H4 (cell line): ENCODE measurements at places on chromosomes 7 and 10.

DNA sequence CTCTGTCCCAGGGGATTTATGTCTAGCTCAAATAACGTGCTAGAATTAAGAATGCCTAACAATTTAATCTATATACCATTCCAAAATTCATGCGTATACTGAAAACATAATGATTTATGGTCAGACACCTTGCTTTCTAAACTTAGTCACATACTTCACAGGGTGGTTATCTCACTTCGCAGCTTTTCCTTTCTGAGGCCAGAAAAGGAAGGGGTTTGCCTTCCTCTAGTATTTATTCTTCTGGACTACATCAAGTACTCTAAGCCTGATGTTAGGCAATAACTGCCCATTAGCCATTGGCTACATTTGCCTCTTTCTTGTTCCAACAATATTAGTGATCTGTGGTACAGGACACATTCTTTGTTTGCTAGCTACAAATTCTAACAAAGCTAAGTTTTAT is 72.6 kb upstream of the FHIP2A start:
- DNase-seq, result no peak

GRCh38 chr7:151461942-151462230 is 21.9 kb upstream of the CRYGN start:
- DNase-seq, result no peak

GRCh38 chr10:52115823-52116222 is 198.3 kb upstream of the DKK1 start:
- DNase-seq, result peak; percentile 20

DNA sequence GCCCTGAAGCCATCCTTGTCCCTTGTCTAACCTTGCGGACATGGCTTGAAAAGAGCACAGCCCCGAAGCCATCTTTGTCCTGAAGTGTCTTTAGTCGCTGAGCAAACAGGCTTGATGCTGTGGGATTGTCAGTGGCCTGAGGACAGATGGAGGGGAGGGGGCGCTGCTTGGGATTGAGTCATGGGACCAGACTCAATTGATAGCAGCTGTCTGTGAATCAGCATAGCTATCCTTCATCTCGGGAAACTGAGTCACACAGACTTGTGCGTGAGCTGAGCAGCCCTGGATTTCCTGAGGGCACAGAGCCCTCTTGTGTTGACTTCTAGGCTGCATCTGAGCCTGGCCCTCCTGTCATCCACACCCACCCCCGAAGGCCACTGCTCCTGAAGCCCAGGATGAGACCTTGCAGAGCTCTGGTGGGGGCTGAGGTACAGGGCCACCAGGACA is 14.4 kb downstream of the MYO1G start:
- DNase-seq, result no peak

GRCh38 chr7:71775648-71776047 is 636.5 kb downstream of the CALN1 start:
- peak; percentile 34 for DNase-seq

DNA sequence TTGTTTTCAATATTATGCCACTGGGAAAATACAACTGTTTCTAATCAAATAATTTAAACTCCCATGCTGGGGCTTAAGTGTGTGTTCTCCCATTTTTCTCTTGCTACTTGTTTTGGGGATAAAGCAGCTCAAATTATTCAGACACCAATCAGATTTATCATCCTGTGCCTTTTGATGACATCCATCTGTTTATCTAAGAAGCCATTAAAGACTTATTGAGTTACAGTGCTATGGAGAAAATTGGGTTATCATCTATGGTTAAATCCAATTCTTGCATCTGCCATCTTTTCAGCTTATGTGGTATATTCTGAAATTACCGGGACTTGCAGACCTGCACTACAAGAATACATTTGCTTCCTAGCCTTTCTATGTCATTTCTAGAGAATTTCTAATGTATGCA is 401.2 kb downstream of the GFRA1 start:
- no peak for DNase-seq

GRCh38 chr7:69963393-69963792 is 365.1 kb downstream of the AUTS2 start:
- no peak for DNase-seq

DNA sequence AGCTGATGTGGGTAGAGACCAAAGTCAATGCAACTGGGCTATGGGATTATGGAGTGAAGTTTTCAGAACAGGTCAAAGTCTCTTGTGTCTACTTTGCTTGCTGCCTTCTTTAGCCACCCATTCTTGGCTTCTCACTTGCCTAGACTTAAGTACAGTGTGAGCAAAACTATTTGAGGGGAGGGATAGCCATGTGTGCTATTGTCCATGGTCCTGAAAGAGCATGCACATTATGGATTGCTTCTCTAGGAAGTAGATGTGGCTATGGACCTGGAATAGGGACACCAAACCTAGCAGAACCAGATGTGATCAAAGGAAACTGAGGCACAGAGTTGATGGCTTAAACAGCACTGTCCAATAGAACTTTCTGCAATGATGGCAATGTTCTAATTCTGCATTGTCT is 81.9 kb upstream of the ZNF800 start:
- no peak for DNase-seq

GRCh38 chr10:62788861-62789467 is 15.6 kb upstream of the ADO start:
- DNase-seq, result no peak

DNA sequence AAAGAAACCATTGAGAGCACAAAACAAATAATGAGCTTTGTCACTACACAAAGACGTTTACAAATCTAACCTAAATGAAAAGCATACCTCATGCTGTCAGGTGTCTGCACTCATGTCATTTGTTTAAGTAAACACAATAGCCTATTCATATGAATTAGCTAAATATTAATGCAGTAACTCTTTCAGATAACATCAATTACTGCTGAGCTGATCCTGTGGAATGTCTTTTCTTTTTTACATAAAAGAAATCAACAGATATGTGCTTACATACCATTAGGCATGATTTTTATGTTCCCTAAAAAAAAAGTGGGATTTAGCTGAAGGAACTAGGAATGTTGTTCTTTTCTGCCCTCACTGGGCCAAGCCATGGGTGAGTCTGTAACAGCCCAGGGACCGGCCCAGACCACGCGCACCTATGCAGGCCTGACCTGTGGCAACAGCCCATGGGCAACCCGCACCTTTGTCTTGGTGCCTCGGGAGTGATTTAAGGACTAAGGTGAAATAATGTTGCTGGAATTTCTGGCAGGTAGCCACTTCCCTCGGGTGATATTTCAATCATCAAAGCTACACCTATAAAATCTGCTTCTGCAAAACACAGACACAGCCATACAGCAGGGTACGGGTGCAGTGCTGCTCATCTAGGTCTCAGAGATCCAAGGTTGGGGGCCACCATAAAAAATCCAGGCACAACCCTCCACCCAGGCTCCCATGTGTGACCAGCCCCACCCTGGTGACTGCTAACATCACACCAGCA is 44.6 kb downstream of the FGFR2 start:
- no peak for DNase-seq

DNA sequence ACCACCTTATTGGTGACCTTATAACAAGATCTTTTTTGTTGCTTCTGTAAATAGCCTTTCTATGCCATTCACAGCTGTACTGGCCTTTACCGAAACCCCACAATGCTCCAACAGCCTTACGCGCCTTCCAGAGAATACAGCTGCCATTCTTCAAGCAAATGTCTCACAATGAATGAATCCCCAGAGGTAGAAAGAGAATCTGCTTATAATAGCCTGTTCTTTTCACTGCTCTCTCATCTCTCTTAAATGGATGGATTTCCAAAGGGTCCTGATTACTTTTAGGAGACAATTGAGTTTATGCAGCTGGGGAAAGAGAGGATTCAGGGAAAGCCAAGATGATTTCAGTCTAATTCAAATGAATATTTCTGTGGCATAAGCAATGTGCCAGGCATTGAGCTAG is 183.1 kb upstream of the PDE1C start:
- DNase-seq, result no peak

GRCh38 chr7:149043936-149044335 is 15.6 kb upstream of the PDIA4 start:
- DNase-seq, result no peak

DNA sequence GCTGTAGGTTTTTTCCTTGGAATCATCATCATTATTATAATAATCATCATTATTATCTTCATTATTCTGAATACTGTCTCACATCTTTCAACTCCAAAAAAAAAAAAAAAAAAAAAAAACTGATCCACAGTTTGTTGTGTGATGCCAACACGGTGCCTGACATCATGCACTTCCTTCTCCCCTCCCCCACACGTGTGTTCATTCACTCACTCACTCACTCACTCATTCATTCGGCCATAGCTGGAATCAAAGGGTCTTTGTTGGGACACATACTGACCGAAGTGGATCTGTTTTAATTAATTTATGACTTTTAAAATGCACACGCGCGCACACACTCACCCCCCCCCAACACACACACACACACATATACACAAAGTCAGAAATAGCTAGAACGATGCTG is 177.8 kb downstream of the PIP4K2A start:
- no peak for DNase-seq

DNA sequence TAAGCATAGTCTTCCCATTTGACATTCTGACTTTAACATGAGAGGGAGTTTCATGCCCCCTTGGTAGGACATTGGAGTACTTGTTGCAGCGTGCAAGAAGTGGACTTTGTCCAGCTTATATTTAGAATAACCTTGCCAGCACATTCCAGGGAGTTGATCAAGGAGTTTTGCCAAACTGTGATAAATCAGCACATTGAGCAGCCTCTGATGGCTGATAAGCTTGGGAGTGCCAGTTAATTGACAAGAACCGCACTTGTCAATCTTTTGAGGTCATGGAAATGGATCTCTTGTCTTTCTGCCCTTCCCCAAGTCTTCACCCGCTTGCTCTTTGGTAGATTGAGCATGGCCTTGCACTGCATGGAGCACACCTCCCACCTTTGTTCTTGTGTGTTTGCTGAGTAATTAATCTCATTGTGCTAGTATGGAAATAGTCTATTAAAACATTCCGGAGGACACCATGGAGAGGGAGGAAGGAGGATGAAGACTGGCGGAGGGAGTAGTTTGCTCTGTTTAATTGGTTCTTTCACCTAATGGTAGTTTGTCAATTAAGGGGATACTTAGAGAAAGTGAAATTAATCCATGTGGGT is 668.5 kb upstream of the GALNT17 start:
- no peak for DNase-seq

- DNase-seq, result no peak
These were observed 460.2 kb downstream of the GRM8 start for GRCh38 chr7:126792521-126792920.

- DNase-seq, result peak; percentile 47
These were observed 133.8 kb upstream of the ZNF92 start for GRCh38 chr7:65239707-65240352.

DNA sequence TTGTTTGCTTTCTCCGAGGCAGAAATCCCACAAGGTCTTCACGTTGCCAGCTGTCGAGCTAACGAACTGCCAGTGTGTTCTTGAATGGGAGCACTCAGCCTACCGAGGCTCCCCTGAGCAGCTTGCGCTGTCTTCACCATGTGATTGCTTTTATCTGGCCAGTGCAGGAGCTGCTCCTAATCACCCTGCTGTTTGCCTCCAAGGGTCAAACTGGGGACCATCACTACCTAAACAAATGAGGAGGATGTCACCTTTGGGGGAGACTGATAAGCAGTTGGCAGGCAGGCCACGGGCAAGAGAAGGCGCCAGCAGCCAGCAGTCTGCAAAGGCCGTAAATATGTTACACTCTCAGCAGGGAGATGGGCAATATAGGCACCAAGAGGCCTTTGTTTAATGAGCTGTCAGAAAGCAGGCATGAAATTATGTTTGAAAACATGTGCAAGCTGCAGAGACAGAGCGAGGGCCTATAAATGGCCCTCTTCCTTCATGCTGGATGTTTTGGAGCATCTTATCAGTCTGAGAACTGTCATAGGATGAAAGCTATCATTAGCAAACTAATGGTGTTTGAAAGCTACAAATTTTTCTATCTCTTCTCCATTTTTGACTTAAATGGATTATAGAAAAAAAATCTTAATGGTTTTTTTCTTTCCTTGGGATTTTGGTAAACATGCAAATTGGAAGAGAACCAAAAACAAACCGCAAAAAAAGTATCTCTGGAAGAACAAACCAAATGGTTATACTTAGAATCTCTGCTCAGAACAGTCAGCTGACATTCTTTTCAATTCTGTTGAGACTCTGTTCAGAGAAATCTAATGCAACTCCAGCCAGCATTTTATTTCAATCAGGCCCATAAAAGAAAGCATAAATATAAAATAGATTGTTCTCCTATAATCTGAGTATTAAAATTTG is 267.3 kb upstream of the NPVF start:
- no peak for DNase-seq

- DNase-seq, result no peak
These were observed 226.4 kb downstream of the MAGI2 start for GRCh38 chr7:79227044-79227443.

DNA sequence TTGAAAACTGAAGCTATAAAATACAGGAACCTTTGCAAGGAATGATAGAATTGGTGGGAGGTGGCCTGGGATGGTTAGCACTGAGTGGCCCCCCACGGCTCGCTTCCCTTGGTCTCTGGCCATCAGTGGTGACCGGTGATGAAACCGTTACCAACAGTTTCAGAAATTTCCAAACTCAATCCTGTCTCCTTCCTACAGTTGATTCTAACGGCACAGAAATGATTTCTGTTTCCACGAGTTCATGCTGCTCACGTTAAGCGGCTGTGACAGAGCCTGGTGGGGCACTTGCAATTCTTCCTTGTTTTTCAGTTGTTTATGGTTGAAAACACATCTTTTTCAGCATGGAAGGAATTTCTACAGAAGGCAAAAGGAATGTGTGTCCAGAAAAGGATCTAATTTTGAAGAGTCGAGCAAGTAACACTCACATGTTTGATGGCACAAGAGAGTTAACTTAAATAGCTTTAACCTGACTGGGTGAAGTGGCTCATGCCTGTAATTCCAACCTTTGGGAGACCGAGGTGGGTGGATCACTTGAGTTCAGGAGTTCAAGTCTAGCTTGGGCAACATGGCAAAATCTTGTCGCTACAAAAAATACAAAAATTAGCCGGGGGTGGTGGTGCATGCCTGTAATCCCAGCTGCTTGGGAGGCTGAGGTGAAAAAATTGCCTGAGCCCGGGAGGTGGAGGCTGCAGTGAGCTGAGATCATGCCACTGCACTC is 100.1 kb downstream of the DNAJB6 start:
- DNase-seq, result no peak

DNA sequence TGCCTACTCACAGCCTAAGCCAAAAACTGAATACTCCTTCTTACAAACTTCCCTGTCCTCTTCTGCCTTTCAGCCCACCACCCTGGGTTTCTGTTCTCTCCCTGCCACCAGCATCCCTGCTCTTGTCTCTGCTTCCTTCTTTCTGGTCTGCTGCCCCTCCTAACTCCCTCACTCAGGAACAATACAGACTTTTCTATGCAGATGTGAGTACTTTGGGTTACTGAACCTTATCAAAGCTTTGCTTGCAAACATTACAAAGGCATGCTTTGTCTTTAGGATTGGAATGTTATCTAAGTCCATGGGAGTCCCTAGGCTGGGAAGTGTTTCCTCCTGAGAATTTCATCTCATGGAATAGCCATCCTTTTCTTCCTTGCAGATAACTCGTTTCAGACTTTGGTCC is 28.9 kb downstream of the CNNM1 start:
- DNase-seq, result no peak

GRCh38 chr7:91876391-91877133 is 3.9 kb downstream of the MTERF1 start:
- no peak for DNase-seq

GRCh38 chr10:124534231-124534798 is 72.7 kb downstream of the LHPP start:
- no peak for DNase-seq

- DNase-seq, result no peak
These were observed 12.9 kb upstream of the ITGB1 start for GRCh38 chr10:32970910-32971309.

GRCh38 chr10:23015021-23015707 is 80.2 kb upstream of the MSRB2 start:
- no peak for DNase-seq
